ENCODE measurements at places on chromosomes 3 and 15.

GRCh38 chr3:29933802-29934490 lies 653.1 kb downstream of the RBMS3 start:
- DNase-seq: no peak

GRCh38 chr15:98177966-98178592 lies 217.6 kb downstream of the ARRDC4 start:
- DNase-seq: peak; percentile 10

DNA sequence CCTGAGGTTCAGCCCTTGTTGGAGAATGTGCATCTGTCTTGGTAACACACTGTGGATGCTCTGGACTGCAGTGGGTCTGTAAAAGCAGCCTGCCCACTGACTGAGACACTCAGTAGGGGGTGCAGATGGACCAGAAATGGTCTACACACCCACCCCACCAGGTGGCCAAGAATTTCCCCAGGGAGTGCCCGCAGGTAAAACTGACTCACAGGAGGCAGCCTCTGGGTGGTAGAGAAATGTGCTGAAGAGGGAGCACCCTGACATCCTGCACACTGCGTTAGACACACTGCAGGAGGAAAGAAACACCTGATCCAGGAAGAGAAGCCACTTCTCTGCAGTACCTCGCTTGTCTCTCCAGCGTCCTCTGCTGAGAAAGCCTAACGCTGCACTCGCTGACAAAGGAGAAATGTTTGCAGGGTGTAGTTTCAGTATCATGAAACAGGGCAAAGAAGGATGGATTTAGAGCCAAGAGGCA lies 109.5 kb upstream of the ABHD17C start:
- DNase-seq: peak; percentile 56

DNA sequence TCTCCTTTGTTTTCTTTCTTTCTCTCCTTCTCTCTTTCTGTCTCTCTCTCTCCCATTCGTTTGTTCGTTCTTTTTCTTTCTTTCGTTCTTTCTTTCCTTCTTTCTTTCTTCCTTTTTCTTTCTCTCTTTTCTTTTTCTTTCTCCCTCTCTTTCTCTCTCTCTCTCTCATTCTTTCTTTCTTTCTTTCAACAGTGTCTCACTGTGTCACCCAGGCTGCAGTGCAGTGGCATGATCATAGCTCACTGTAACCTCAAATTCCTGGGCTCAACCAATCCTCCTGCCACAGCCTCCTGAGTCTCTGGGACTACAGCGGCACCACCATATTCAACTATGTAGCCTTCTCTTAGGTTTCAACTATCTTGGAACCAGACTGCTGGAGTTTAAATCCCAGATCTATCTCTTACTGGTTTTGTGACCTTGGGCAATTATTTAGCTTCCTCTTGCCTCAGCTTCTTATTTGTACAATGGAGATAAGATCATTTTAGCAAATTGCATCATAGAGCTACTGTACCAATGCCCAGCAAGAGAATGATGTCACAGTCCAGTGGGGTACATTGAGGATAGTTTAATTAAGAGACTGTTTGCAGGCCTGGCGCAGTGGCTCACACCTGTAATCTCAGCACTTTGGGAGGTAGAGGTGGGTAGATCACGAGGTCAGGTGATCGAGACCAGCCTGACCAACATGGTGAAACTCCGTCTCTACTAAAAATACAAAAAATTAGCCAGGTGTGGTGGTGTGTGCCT lies 27.3 kb upstream of the PARL start:
- no peak for DNase-seq

GRCh38 chr15:88326924-88327323 lies 70.4 kb upstream of the NTRK3 start:
- DNase-seq: no peak

DNA sequence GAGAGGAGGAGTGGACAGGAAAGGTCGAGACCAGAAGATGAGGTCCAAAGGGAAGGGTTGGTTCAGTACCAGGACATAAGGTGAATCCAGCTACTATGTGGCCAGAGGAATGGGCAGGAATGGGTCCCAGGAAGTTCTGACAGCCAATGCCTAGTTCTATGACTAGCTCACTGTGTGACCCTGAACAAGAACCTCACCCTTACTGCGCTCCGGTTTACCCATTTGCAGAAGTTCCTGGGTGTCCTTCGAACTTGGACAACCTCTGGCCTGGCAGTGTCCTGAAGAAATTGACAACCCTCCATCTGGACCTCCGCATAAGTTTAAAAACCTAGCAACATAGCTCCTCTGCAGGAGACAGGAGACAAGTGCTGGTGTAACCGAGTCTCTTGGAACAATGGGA lies 12.2 kb upstream of the PSTPIP1 start:
- no peak for DNase-seq

DNA sequence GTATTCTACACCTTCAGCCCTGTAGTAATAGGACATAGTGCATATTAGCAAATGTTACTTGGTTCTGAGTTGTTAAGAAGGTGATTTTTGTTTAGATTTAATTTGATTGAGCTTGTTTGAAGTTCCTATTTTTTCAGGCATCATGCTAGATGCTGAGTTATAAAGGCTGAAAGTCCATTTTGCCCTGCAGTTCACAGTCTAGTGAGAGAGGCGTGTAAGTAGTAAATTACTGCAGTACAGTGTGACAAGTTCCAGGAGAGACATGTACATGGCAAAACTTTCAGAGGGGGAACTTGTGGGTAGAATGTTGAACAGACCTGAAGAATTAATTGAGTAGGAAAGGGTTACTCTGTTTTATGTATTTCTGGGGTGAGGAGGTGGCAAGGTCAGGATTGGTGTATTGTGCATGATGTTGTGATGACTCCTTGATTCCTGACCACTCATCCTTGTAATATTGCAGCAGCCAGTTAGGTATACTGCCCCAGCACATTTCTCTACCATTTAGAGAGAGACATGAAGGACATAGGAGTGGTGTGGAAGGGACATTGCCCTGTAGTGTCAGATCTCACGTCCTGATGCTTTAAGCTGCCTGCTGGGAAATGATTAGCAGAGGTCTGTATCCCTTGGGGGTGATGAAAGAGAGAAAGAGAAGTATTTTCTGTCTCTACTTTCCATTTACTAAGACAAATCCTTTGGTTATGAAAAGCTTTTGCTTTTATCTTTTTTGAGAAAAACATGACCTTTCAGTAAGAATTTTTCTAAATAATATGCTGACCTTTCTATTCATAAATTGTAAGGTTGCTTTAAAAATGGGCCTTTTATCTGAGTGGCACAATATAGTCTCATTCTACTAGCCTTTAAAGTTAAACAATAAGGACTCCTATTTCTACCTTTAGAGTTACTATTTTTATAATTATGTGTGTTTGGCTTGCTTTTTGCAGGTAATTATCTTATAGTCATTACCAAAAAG lies 16.9 kb downstream of the SACM1L start:
- DNase-seq: no peak

DNA sequence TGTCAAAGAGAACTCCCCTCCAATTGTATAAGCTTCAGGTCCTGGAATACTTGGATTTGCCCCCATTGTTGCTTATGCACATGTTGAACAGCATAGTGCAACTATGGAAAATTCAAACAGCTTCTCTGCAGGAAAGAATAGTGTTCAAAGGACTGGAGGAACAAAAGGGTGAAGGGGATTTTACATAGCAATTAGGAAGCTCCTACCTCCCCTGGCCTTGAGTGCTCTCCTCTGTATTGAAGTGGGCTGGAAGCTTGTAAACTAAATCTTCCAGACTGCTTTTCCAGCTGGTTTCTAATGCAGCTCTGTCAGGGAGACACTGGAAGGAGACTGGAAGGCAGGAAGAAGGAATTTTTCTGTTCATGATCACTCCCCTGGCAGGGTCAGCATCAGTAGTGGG lies 7.2 kb upstream of the ELP6 start:
- DNase-seq: no peak

DNA sequence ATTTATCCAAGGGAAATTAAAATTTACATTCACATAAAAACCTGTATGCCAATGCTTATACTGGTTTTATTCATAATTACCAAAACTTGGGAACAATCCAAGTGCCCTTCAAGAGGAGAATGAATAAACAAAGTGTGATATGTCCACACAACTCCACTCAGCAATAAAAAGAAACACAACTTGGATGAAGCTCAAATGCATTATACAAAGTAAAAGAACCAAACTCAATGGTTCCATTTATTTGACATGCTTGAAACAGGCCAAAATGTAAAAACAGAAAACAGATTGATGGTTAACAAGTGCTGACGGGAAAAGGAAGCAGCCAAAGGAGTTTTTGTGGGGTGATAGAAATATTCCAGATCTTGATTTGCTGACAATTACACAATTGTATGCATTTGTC lies 23.5 kb downstream of the OCA2 start:
- no peak for DNase-seq

- no peak for DNase-seq
Measured at GRCh38 chr15:60822403-60822802, 343.5 kb upstream of the ICE2 start.

- DNase-seq: no peak
Measured at GRCh38 chr15:70494517-70494851, 268.9 kb downstream of the UACA start.

DNA sequence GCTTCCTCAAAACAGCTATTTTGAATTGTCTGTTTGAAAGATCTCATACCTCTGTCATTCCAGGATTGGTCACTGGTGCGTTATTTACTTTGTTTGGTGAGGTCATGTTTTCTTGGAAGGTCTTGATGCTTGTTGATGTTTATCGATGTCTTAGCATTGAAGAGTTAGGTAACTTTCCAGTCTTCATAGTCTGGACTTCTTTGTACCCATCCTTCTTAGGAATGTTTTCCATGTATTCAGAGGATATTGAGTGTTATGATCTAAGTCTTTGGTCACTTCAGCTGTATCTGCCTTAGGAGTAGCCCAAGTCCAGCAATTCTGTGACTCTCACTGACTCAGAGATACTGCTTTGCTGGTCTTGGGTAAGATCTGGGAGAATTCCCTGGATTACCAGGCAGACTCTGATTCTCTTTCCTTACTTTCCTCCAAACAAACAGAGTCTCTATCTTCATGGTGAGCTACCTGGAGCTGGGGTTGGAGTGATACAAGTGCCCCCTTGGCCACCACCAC lies 398.6 kb downstream of the ZIC4 start:
- no peak for DNase-seq

- DNase-seq: no peak
Measured at GRCh38 chr3:189342811-189343210, 171.0 kb downstream of the TPRG1 start.

DNA sequence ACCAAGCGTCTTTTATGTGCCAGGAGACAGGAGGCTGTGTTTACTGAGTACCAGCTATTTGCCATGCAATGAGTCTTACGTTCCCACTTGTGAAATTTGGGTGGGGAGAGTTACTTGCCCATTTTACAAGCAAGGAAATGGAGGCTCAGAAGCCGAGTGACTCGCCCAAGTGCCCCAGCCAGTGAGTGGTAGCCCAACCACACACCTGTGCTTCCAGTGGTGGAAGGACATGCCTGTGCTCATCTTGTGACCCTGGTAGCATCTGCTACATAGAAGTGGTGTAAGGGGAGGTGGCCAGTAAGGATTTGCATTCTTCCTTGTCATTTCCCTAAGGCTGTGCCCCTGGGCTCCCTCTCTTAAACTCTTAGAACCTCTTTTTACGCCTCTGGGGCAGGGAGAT lies 49.3 kb downstream of the FBLN2 start:
- DNase-seq: no peak

DNA sequence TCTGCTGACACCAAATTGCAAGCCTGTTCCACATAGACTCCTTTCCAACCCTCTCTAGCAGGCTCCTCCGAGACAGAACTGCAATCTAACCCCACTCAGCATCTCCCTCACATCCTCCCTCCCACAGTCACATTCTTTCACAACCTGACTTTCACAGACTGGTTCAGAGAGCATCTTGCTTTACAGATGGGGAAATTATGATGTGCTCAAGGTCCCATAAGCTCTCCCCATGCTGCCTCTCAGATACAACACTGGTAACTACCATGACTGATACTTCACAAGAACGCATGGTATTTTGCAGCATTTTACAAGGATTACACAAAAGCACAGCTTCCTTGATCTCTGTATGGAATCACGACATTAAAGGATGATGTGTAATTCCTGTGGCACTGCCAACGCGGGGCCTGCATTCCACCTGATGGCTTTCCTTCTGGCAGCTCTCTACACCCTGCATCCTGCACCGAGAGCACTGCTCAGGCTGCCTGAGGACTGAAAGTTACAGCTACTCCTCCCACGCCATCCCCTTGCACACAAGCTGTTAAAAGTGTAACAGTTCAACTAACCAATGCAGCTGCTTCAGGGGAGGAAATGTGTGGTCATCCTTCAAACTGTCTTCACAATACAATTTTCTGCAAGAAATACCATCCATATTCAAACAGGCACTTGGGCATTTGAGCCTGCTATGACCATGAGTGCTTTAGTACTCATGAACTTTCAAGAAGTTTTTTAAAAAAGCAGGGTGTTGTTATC lies 27.6 kb downstream of the TBC1D2B start:
- DNase-seq: no peak

DNA sequence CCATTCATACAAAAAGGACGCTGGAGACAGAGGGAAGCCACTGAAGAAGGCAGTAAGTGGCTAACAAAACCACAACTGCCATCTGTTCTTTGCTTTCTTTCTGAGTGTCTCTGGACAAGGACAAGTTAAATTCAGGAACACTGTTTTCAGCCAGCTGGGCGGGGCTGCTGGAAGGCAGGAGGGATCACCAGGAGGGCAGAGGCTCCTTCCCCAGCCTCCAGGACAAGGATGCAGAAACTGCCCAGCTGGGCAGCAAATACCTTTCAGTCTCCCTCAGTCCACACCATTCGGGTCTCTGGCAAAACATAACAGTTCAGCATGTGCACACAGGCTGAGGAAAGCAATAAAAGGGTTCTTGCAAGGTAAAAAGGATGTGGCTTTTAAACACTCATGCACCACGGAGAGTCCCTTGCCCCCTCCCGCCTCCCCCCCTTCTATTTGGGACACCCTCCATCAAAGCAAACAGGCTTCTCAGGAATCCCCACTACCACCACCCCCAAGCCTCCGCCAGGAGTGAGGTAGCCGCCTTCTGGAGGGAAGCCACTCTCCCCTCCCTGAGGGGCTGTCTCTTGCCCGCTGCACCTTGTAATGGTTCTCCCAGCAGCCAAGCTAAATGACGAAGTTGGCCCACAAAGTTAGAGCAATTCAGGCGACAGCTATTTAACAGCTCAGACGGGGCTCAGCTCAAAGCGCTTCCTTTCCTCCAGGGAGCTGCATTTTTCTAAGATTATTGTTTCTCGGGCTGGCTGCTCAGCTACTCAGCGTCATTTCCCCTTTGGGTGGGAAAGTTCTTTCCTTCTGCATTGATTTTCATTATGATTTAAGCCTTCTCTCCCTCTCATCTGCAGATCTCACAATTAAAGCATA lies 3.8 kb downstream of the HEG1 start:
- no peak for DNase-seq

DNA sequence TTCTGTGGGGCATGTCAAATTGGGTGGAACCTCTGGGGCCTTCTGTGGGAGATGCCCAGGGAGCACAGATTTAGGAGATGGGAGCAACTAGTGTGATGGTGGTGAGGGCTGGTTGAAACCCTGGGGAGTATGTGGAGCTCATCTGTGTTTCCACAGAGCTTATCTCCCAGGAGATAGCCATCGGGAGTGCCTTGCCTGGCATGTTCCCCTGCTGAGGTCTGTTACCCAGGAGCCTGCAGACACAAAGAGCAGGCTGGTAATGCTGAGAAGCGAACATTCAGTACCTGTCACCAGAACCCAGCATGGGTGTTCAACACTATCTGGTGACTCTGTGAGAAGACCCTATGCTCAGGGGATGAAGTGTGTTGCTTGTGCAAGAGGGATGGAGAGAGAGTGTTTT lies 85.0 kb downstream of the CLSTN2 start:
- DNase-seq: no peak

- DNase-seq: peak; percentile 22
Measured at GRCh38 chr3:116059421-116060096, 385.7 kb downstream of the LSAMP start.

- no peak for DNase-seq
Measured at GRCh38 chr3:189049458-189050236, 122.1 kb upstream of the TPRG1 start.

GRCh38 chr3:152060701-152061100 lies 187.3 kb downstream of the SUCNR1 start:
- DNase-seq: no peak
